ENCODE measurements at places on chromosomes 4 and X.

GRCh38 chrX:153968255-153968654, 3.4 kb downstream of the HCFC1 start:
- no peak for DNase-seq

GRCh38 chrX:102958794-102959193, 21.7 kb downstream of the RAB40AL start:
- peak; percentile 74 for DNase-seq

DNA sequence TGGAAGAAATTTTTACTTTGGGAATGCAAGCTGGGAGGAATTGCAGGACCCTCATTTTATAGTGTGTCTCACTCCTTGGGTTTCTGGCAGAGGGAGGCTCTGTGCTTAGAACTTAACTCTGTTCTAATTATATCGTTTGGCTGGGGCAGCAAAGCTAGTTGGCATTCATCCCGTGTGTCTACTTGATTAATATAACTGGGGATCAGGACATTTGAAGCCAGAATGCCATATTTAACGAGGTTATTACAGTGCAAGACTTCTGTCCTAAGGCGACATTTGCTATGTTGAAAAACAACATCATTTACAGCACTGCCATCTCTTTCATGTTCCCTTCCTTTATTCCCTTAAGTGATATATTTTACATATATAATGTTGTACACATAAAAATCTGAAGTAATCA, 179.1 kb upstream of the TBC1D9 start:
- DNase-seq: no peak

- no peak for DNase-seq
These were observed 2.7 kb upstream of the SPON2 start for GRCh38 chr4:1174941-1175634.

- DNase-seq: no peak
These were observed 92.8 kb downstream of the MAML3 start for GRCh38 chr4:140061194-140061593.

- DNase-seq: peak; percentile 22
These were observed 76.5 kb downstream of the CENPC start for GRCh38 chr4:67468830-67469229.

DNA sequence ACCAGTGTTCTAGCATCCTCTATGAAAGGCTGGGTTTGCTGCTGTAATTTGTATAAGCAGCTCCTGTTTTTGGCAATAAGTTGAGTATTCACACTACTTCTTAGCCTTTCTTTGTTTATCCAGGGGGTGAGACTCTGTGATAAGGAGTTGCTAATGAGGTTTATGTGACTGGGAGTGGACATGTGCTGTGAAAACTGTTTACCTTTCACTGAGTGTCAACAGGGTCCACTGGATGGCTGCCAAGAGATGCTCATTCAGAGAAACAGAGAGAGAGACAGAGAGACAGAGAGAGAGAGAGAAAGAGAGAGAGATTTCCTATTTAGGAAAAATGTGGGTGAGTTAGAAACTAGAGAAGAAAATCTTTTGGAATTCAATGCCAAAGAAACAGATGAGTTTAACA, 233.9 kb downstream of the CHIC2 start:
- DNase-seq: no peak

GRCh38 chr4:52263607-52264006, 212.5 kb downstream of the SPATA18 start:
- DNase-seq: no peak

- DNase-seq: no peak
These were observed 140.1 kb upstream of the TRAM1L1 start for GRCh38 chr4:117225471-117225870.

DNA sequence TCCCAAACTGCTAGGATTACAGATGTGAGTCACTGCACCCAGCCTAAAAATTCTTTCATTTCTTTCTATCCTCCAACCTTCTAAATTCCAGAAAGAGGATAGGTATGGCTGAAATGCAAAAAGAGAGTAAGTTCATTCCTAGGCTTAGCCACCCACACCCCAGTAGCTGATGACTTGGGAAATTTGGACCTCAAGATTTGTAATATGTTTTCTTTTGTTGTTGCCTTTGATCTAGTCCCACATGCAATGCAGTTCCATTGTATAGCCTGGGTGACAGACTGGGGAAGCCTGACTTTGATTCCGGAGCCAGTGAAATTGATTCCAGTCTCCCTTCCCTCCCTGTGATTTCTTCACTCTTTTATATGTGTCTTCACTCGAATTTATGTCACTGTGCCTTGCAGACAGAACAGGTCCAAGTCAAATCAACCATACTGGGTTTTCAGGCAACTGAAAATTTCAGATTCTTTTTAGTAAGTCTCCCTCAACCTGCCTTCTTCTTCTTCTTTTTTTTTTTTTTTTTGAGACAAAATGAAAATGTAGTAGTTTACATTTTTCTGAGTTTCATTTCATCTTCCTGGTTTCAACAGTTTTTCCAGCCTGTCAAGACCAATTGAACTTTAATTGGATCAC, 176.2 kb upstream of the RBPJ start:
- DNase-seq: peak; percentile 36

GRCh38 chrX:9845578-9845952, 59.3 kb downstream of the SHROOM2 start:
- no peak for DNase-seq

DNA sequence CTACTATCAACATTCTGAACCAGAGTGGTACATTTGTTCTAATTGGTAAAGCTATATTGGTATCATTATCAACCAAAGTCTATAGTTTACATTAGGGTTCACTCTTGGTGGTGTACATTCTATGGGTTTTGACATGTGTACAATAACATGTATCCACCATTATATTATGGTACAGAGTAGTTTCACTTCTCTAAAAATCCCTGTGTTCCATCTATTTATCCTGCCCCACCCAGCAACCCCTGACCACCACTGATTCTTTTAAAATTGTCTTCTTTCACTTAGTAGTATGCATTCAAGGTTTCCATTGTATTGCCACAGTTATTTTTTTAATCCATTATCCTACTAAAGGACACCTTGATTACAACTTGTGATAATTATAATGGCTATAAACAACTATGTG, 15.3 kb upstream of the TMPRSS11D start:
- DNase-seq: peak; percentile 67

- no peak for DNase-seq
These were observed 68.0 kb upstream of the TLR2 start for GRCh38 chr4:153616006-153616555.

DNA sequence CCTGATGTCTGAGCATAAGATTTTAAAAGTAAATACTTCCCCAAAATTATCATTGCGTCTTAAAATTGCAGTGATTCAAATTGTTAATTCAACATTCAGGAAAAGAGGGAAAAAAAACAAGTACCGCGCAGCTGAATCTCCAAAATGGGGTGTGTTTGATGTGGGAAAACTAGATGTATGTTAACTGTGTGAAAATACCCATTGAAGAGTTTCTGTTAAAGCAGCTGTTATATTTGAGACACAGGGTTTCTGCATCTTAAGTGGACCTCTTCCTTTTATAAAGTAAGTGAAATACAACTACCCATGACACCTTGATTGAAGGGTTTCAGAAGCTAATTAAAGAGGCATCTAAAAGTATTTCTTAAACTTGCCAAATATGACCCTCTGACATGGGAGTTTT, 1186.1 kb downstream of the NLGN4X start:
- no peak for DNase-seq

GRCh38 chrX:46873746-46874145, 36.9 kb downstream of the RP2 start:
- no peak for DNase-seq

- no peak for DNase-seq
These were observed 94.3 kb upstream of the PGRMC2 start for GRCh38 chr4:128381748-128382559.

DNA sequence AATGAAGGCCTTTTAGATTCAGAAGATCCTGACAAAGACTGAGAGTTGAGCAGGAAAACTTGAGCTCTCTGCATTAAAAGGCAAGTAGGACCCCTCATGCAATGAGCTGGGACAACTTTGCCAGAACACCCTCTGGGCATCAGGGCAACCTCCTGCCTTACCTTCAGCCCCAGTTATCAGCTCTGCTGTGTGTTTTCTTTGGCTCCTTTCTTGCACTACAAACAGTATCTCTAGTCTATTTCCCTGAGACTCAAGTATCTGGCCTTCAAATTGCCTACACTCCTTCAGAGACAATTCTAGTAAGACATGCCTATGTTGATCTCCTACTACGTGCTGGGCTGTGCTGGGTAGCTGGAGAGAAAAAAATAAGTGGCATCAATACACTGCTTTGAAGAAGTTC, 192.2 kb downstream of the MID1IP1 start:
- DNase-seq: no peak

DNA sequence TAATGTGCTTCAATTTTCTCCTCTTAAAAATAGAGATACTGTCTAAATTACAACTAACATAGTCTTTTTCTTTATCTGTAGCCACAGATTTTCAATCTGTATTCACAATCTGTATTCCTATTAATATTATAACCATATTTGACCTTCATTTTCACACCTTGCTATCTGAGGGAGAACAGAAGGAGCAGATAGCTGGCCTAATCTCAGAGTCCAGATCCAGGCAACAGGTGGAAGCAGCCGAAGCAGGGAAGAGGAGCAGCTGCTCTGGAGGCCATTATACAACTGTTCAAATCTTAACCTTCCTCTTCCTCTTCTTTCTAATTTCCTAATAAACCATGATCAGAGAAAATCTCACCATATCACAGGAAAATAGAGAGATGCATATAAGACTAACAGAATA, 14.2 kb downstream of the SEPSECS start:
- no peak for DNase-seq

GRCh38 chrX:11212741-11213140, 80.5 kb upstream of the AMELX start:
- DNase-seq: no peak

DNA sequence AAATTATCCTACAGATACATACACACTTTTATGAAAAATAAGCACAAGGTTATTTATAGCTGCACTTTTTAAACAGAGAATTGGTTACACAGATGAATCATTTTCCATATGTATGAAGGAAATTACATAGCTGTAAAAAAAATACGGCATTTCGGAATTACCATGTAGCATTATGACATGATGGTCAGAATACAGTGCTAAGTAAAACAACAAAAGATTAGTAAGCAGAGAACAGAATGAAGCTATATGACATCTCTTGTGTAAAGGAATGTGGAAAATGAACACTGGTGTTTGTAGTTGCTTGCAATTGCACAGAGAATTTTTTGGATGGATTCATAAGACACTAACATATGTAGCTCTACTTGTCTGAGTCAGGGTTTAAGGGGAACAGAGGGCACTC, 1222.0 kb upstream of the PRKX start:
- no peak for DNase-seq

DNA sequence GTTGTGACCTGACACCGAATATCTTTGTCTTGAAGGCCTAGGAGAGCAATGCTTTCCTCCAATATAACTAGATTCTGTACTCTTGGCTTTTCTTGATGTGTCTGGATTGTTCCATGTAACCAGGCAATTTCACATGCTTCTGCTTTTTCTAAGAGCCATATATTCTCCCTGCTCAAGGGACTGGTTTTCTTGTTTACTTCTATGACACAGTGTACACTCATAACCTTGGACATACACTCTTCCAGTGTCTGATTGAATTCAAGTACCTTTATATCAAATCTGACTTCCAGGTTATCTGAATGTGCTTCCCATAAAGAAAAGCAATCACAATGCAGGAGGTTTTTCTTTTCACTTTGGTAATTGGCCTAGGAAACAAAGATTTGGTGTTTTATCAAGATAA, 17.4 kb upstream of the EIF4E start:
- DNase-seq: no peak

GRCh38 chr4:16122308-16122711, 38.5 kb upstream of the PROM1 start:
- DNase-seq: peak; percentile 26

DNA sequence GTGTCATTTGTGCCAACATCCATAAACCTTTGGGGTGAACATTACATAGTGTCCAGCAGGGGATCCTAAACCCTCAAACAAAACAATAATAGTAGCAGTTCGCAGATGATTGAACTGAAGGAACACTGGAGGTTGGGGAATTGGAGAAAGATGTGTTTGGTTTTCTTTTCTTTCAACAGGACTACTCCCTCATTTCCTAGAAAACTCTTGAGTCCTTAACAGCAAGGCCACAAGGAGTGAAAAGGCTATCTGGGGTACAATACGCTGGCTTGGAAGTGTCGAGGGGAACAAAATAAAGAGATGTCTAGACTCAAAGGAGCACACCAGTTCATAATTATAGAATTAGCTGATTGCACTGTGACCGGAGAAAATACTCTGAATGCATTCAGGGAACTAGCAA, 72.1 kb downstream of the IDS start:
- DNase-seq: no peak

DNA sequence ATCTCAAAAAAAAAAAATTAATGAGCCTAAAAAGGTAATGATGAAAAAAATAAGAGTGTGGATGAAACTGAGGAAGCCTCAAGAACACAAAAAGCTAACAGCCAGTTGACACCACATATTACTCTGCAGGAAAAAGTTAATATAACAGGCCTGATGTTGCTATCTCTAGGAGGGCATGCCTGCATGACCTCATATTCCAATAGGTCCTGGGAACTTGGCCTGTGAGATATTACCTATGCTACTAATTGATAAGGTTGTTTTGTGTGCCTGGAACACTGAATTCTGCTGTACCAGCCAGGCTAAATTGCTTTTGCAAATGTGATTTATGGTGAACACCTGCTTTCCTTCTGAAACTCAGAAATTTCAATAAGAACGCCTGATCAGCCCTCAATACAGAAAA, 15.9 kb downstream of the SLC9A7 start:
- DNase-seq: no peak

DNA sequence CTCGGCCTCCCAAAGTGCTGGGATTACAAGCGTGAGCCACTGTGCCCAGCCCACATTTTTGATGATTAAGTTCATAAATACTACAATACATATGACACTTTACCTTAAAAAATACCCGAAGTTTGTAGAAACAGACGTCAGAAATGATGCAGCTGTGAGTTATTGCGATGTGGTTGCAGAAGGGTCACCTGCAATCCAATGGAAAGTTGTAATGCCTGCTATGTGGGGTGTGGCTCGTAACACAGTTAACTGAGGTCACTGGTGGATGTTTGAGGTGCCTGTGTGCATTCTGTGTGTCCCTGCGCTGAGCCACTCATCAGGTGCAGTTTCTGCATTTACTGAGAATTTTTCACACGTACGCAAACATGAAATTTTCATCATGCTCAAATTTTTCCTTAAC, 64.1 kb downstream of the ANXA5 start:
- no peak for DNase-seq

- no peak for DNase-seq
These were observed 25.3 kb downstream of the TSC22D3 start for GRCh38 chrX:107750263-107750662.

DNA sequence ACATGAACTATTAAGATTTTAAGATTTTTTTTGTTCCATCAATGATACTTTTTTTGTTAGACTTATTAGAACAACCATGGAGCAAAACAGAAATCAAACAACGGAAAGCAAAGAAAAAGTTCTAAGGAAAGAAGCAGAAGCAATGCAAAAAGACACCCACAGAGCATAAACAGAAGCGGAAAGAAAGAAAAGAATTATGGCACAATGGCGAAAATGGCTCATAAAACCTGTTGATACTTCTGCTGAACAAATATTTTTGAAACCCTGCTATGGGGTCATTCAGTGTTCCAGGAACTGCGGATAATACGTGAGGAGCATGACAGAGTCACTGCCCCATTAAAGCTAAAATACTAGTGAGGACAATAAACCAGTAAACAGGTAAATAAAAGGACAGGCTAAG, 138.0 kb downstream of the ADAMTS3 start:
- DNase-seq: no peak
